ENCODE measurements at places on chromosomes 7 and 10.

GRCh38 chr7:134504660-134505164 lies 22.7 kb upstream of the AKR1B10 start:
- DNase-seq: no peak

- no peak for DNase-seq
Observed at GRCh38 chr10:123379156-123379555, 225.0 kb downstream of the BUB3 start.

- DNase-seq: no peak
Observed at GRCh38 chr10:130895161-130895560, 416.4 kb downstream of the TCERG1L start.

DNA sequence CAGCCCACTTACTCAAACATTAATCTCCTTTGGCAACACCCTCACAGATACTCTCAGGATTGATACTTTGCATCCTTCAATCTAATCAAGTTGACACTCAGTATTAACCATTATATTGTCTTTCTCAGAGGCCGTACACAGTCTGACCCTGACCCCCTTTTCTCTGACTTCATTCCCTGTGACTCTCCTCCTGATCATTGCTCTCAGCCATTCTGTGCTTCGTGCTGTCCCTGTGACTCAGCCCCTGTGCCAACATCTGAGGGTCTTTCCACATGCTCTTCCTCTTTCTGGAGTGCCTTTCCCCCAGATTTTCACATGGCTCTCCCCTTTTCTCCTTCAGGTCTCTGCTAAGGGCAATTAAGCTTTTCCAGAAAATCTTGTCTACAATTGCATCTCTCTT lies 289.0 kb upstream of the PHYHIPL start:
- no peak for DNase-seq

DNA sequence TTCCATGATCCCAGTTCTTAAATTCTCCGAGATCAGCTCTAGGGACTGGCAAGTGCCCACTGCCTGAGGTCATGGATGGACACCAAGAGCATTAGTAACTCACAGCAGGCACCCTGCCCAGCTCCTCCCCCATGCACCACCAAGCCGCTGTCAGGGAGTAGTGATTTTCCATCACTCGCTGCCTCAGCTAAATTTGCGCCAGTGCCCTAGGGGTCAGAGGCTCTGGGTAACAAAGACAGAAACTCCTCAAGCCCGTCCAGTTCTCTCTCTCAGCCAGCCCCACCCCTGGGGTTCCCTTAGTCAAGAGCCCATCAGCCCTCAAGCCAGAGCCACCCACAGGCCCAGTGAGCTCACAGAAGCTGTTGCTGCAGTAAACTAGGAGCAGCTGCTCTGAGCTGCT lies 30.0 kb downstream of the PAX2 start:
- DNase-seq: peak; percentile 8
